Calu3 (cell line): ENCODE measurements at places on chromosomes 5 and 9. TPM values are rescaled to one million over a fixed set of nuclear protein-coding genes. Genes with fewer than 3 reads are reported as not detected.
A peak's percentile ranks its signal among the peaks of the same experiment; 100 is the strongest.

GRCh38 chr9:93467062-93467416, 13.7 kb upstream of the FAM120AOS start:
- peaks cover 58% of the 10 kb centered on the region for H3K4me1 ChIP-seq
- H3K4me3 ChIP-seq = peak overlapping the region; percentile 50
- H3K27me3 ChIP-seq = no peaks in the 10 kb centered on the region
- no peak for DNase-seq
- peaks cover 24% of the 10 kb centered on the region for H3K36me3 ChIP-seq
- H3K27ac ChIP-seq = peak overlapping the region; percentile 85

The TTC33 gene
- total RNA-seq = 11.3 and 14.0 TPM in 2 replicates

- no peaks in the 10 kb centered on the region for H3K36me3 ChIP-seq
- H3K4me1 ChIP-seq = no peaks in the 10 kb centered on the region
- H3K27ac ChIP-seq = no peak overlapping the region
- no peak overlapping the region for H3K4me3 ChIP-seq
- no peak for DNase-seq
Measured at GRCh38 chr5:156584871-156585270, 257.9 kb downstream of the SGCD start.

- H3K4me3 ChIP-seq = no peak overlapping the region
- no peaks in the 10 kb centered on the region for H3K36me3 ChIP-seq
- H3K4me1 ChIP-seq = no peaks in the 10 kb centered on the region
- no peak for DNase-seq
Measured at GRCh38 chr5:44178414-44178813, 210.8 kb downstream of the FGF10 start.
